ENCODE measurements at places on chromosomes 7 and 10.

DNA sequence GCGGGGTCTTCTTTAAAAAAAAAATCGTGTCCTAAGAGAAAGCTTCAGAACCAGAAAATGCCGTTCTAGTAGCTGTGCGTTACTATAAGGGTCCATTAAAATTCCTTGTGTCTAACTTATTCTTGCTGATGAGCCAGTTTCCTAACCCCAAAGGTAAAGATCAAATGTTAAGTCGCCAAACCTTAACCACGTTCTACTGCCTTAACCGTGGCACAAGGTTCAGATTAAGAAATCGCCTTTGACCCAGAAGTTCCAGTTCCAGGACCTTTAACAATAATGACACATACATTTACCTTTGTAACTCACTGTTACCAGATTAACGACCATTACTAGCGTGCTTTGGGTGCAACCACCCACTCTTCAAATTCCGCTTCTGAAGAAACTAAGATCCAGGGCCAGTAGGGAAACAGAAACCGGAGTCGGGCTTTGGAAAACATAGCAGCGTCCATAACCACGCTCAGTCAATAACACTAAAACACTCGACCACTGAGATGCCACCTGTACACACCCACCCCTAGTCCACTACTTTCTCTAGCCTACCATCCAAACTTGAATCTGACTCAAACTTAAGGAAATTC is 620 bp downstream of the BET1 start:
- DNase-seq = no peak

- no peak for DNase-seq
Measured at GRCh38 chr7:76011442-76011861, 17.1 kb upstream of the TMEM120A start.

- DNase-seq = peak; percentile 85
Measured at GRCh38 chr7:69002416-69002815, 595.9 kb upstream of the AUTS2 start.

GRCh38 chr7:5380350-5381070 is 43.1 kb downstream of the TNRC18 start:
- no peak for DNase-seq

GRCh38 chr7:116210345-116211005 is at the start of gene TES:
Gene TES (plus strand): TSS chr7:116210539. CDS start chr7:116210708, 169 bp downstream.
- peak; percentile 68 for DNase-seq

GRCh38 chr10:22701132-22701826 is 13.1 kb downstream of the PIP4K2A start:
- DNase-seq = no peak

- DNase-seq = no peak
Measured at GRCh38 chr10:44424298-44424697, 39.4 kb upstream of the CXCL12 start.

DNA sequence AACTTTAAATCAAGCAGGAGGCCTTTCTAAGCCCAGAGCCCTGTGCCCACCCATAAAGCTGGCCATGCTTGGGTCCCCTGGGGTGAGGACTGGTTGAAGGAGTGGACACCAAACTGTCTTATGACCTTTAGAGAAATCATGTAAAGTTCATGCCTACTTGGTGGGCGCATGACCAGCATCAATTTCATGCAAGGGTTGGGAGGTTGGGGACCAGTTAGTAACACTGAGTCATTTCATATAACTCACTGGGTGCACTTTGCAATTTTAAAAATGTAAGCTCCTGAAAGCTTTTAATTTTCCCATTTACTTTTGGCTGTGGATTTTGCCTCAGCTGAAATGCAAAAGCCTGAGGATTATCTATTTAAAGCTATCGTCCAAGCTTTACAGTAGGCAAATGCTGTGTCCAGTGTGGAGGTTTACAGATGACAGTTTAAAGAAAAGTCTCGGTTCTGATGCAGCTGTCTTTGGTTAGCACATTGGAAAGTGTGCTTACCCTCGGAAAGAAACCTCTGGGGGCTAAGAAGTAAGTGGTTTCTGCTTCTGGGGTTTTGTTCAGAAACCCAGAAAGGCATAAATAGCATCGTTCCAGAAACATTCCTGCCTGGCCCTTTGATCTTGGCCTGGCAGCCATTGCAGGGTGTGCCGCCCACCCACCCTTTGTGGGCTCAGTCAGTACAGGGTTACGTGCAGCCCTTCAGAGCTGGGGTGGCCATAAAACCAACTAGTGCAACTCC is 48.8 kb upstream of the CHST15 start:
- no peak for DNase-seq

GRCh38 chr7:157462419-157462771 is 125.6 kb downstream of the DNAJB6 start:
- DNase-seq = no peak

DNA sequence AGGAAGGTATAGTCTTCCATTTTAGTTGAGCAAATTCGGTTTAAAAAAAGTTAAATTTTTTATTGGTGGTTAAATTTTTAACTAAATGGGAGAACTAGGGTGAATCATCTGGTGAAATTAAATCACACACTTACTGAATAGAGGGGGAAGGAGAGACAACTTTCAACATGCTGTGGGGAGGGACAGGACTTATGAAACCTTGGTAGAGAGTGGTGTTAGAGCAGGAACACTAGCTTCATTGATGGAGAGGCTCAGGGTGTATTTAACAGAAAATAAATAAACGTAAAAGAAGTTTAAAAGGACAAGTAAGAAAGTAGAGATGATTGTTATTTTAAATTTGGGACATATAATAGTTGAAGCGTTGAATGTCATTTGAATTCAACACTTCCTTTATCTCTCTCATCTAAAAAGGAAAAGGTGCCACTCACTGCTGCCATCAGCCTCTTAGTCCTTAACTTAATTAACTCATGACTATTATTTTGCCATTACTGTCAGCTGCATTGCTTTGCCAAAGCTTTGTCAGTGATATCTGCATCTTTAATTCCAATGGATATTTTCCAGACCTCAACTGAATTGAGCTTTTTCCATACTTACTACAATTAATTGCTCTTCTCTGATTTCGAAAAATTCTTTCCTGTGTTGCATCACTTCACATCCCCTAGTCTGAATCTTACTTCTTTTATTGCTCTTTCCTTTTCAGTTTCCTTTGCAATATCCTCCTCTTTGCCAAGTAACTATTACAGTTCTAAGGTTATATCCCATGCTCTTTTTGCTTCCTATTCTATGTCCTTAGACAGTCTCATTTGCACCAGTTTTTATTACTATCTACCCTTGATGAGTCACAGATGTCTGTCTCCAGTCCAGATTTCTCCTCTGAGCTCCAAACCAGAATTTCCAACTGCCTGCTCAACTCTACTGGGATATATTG is 71.7 kb downstream of the GNAT3 start:
- DNase-seq = no peak

DNA sequence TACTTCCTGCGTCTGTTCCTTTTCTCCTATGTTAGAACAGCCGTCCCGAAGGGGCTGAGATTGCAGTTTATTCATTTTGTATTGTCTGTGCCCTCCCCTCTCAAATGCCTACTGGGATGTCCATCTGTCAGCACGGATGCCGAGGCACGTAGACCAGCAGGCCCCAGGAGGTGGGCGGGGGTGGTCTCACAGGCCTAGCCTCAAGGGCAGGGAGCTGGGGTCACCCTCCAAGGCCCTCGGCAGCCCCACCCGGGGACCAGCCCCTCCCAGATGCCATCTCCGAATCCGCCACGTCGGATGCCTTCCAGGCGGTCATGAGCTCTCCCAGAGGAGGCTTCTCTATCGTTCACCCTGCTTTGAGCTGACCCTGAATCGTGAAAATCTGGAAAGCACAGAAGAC is 59.7 kb downstream of the ELFN1 start:
- DNase-seq = no peak

GRCh38 chr10:34024282-34024681 is 689.8 kb upstream of the NRP1 start:
- DNase-seq = no peak

GRCh38 chr7:150356265-150356897 is 12.2 kb upstream of the REPIN1 start:
- no peak for DNase-seq

- DNase-seq = peak; percentile 50
Measured at GRCh38 chr7:3439333-3440030, 138.4 kb downstream of the SDK1 start.

GRCh38 chr10:52454491-52454890 is 140.4 kb downstream of the DKK1 start:
- no peak for DNase-seq

GRCh38 chr10:108104551-108105156 is 940.1 kb upstream of the SORCS1 start:
- no peak for DNase-seq

DNA sequence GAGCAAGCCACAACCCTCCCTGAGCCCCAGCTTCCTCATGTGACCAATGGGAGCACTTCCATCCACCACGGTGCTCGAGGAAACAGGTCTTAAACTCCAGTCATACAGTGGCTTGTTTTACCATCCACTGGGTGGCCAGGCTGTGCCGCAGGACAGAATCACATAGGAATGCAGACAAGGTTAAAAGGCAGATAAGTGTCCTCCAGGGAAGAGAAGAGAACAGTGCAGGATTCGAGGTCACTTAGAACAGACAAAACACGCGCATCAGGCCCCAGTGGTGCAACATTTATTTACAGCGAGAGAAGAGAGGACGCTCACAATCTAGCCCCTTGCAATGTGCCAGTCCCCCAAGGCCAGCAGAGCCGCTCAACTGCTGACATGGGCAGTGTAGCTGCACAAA is 92.8 kb downstream of the TMEM130 start:
- DNase-seq = no peak

- DNase-seq = peak; percentile 97
Measured at GRCh38 chr10:4541292-4541691, 284.7 kb upstream of the AKR1E2 start.

DNA sequence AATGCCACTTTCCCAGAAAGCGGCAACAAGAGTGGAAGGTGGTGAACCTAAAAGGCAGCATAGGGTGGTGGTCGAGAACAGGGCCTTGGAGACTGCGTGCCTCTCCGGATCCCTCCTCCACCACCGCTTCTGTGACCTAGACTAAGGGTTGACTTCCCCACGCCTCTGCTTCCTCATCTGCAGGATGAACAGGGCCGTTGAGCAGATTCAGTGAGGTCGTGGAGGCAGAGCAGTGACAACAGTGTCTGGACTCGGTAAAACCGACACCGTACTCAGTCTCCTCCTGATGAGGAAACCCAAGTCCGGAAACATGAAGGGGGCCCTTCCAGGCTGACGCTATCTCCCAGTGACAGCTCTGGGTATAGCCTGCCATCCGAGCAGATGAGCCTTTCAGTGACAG is 162.6 kb downstream of the CELF2 start:
- DNase-seq = no peak

GRCh38 chr10:47383261-47384147 is 589 bp downstream of the ZNF488 start:
- no peak for DNase-seq

DNA sequence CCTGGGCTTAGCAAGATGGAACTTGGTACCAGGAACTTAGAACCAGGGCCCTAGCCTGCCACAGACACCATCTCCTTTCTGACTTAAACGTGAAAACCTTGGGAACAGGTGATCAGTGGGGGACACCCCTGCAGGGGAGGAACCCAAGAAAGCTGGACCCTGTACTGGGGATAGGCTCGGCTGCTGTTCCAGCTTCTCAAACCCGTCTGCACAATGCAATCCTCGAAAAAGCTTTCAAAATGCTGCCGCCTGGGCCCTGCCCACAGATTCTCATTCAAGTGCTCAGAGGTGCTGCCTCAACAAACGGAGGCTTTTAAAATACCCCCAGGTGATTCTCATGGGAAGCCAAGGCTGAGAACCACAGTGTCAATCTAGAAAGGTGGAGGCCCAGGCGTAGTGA is 169.7 kb downstream of the ARHGAP21 start:
- DNase-seq = no peak

- peak; percentile 59 for DNase-seq
Measured at GRCh38 chr7:46576950-46577349, 655.9 kb upstream of the IGFBP3 start.

DNA sequence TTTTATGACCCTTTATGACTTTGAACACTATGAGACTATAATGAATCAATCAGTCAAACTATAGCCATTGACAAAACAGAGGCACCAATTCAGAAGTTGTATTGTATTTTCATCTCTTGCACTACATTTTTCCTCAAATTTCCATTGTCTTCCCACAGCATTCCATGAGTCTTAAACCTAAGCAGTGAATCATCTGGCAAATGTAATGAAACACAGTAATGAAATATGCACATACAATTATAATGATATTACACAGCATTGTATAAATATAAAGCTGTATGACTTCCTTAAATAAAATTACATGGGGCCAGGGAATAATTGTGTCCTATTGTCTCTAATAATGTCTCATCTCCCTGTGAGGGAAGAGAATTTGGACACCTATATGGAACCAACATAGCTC is 45.0 kb downstream of the VWDE start:
- DNase-seq = no peak

DNA sequence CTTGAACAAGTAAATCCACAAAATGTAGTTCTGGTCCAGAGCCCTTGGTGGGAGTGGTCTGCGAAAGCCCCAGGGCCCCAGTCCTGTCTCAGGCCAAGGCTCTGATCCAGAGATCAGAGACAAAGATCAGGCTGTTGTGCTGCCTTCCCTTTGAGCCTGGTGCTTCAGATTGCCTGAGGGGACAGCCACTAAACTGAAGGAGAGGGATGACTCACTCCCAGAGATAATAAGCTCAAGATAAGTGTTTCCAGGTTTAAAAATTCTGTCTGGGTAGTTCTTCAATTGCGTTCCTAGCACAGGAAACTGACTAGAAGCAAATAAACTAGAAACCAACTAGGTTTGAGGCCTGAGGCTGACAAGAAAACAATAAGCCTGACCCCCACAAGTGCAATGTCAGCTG is 190.2 kb downstream of the RAMP3 start:
- DNase-seq = no peak

- no peak for DNase-seq
Measured at GRCh38 chr7:108096996-108097395, 33.2 kb downstream of the LAMB4 start.

DNA sequence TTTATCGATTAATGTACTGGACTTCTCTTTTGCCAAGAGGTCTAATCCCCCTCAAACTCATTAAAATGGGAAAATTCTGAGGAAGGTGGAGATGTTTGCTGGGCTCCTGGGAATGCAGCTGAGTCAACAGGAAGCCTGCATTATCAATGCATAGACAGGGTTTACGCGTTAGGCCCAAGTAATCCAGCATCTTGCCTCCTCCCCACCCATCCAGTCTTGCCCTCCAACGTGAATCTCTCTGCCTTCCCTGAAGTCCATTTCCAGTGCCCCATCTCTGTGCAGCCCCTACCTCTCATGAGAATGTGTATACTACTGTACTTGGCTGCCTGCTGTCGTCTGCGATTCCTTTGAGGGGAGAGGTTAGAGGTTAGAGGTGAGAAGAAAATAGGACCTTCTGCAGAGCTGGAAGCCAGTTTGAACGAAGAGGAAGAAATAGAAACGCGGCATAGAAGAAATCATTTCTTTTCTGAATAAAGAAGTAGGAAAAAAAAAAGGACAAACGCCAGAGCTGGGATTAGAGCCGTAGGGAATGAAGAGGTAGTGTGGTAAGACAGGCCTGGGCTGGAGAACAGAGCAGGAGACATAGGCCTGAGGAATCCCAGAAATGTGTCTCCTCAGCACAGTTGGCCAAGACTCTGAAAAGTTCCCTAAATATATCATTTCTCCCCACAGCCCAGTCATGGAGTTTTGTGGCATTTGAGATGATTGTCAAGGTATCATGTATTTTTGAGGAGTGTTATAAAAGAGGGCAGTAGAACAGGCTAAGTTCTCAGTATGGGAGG is 75.6 kb downstream of the MYOF start:
- no peak for DNase-seq

- DNase-seq = no peak
Measured at GRCh38 chr10:98373260-98374040, 41.5 kb downstream of the PYROXD2 start.

All from RCC 7860 (cell line).